ENCODE measurements at places on chromosomes 5 and 9. TPM values are rescaled to one million over a fixed set of nuclear protein-coding genes. Genes with fewer than 3 reads are reported as not detected.

DNA sequence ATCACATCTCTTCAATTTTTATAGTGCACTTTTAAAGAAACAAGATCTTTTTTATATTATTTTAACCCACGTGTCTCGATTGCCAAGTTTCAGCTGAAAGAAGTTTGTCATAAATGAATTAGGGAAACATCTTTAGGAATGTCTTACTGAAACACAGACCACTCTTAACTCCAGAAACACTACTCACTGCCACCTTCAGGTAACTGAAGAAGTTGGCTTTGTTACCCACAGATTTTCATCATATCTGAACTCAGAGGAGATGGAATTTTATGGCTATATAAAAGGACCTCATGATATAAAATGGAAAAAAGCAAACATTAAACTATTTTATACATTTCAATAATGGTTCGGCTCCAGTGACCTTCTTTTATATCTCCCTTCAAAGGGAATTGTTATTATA, 158.0 kb downstream of the SEMA5A start:
- no peak for DNase-seq

DNA sequence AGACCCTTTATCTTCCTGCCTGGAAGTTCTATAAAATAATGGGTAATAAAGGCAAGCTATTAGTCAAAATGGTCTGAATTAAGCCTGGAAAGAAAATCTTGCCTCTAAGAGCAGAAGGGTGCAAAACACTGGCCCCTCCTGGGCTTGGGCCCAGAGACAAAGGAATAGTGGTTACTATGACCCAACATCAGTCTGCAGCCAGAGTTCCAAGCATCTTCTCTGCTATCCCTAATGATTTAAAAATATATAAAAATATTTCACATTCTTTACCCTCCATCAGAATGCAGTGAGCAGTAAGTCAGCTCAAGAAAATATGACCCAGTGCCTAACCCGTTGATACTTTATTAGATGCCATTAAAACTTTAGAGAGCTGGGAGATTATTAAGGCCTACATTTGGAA, 14.7 kb downstream of the TNFAIP8 start:
- no peak for DNase-seq

EPB41L4A gene
- total RNA-seq = 37.7 TPM

PCDHGB5 gene
- 4.0 TPM for total RNA-seq

DNA sequence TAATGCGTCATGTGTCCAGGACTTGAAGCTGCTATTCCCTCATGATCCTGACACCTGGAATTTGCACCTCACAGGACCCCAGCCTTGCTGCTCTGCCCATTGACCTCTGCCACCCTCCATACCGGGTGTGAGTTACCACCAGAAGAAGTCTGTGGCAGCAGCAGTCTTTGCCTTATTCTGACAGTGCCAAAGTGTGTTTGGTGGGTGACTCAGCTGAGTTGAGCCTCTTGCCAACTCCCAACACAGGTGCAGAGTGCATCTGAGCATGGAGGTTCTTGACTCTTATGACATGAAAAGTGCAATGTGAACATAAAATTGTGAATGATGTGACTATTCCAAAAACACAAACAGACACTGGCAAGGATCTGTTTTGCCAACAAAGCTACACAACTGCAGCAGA, 1166.5 kb upstream of the CDH18 start:
- DNase-seq = no peak

- DNase-seq = no peak
Measured at GRCh38 chr9:117739624-117740347, 35.6 kb downstream of the TLR4 start.
